ENCODE measurements at places on chromosomes 3 and 15.

DNA sequence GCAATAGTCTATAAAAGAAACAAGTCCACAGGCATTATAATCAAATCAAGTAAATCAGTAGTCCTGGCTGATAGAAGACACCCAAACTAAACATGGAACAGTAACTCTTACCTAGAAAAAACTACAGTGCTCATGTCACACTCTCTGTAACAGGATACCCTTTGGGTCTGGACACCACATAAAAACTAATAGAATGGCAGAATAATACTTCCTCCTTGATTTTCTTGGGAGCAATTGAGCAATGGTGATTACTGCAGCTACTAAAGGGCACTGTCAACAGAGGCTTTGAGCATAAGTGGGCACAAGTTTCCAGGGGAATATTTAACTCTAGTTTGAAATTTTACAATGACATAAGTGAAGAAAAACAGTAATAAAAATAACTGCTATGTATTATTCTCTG lies 59.5 kb downstream of the GLB1 start:
- DNase-seq, result no peak

DNA sequence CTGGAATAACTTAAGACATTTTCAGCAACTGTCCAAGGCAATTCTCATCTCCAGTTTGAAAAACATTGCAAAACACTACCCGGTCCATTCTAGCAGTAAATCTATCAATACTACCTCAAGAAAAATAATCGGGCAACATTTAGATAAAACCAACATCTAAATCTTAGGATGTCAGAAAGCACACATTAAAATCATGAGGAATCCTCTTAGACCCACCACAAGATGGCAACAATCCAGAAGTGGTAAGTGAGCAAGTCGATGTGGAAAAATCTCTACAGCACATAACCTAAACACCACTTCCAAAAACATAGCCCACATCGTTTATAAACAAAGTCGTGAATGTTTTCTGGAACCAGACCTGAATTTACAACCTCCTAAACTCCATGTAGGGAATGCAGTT lies 5.7 kb downstream of the PLCH1 start:
- DNase-seq, result no peak

DNA sequence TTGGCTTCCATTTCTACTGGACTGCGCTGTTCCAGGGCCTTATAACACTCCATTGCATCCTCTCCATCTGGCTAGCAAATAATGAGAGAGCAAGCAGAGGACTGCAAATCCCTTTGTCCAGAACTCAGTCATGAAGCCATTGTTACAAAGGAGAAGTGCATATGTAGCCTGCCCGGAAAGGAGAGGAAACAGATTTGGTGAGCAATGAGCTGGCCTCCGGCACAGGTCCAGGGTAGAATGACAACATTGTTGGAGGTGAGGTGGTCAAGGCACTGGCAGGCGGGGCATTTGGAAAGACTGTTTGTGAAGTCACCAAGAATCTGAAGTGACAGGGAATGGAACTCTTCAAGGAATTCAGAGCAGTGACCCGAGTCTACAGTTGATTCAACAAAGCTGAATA lies 25.0 kb upstream of the ATP1B3 start:
- no peak for DNase-seq

- peak; percentile 46 for DNase-seq
Measured at GRCh38 chr3:16529264-16529663, 15.8 kb upstream of the RFTN1 start.

DNA sequence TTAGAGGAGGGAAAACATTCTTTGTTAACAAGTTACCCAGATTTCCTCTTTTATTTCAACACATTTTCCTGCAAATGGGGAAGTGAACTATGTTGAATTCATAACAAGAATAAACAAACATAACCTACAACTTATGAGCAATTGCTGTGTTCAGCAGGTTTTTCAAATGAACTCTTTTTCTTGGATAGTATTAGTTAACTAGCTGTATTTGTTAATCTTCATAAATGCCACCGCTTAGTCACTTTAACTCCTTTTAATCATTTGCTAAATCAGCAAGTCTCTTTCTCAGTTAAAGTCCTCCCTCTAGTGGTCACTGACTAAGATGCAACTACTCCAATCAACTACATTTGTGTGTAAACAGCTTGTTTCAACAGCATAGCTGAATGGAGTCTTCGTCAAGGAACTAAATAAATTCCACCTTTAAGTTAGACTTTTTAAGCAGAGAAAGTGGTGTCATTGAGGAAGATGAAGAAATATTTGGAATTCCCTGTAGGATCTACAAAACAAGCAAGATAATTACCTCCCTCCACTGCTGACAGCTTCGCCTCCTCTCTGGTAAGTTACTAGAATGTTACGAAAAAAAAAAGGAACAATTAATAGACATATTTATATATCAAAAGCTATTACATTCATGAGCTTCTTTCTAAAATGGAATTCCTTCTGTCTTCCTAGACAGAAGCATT lies 1122.0 kb downstream of the ROBO1 start:
- peak; percentile 92 for DNase-seq

- peak; percentile 17 for DNase-seq
Measured at GRCh38 chr15:51243774-51244173, 94.6 kb downstream of the CYP19A1 start.

- peak; percentile 67 for DNase-seq
Measured at GRCh38 chr15:71526060-71526820, 284.1 kb upstream of the NR2E3 start.

- DNase-seq, result no peak
Measured at GRCh38 chr3:60322298-60322856, 928.9 kb downstream of the FHIT start.

- DNase-seq, result no peak
Measured at GRCh38 chr3:128945041-128945877, 48.6 kb downstream of the CFAP92 start.

DNA sequence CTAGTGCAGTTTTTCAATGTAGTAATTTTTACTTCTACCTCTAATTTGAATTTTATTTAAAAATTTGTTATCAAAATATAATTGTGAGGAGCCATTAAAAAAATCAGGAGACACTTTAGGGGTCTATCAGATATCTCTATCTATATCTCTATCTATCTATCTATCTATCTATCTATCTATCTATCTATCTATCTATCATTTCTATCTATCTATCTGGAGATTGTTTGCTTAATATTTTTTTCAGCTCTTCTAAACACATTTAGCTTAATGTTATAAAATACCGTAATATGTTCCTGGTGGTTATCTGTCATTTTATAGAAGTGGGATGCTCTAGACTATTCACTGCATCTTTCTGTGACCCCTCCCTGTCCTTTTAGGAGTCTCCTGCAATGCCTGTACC lies 193.7 kb upstream of the P2RY1 start:
- no peak for DNase-seq

DNA sequence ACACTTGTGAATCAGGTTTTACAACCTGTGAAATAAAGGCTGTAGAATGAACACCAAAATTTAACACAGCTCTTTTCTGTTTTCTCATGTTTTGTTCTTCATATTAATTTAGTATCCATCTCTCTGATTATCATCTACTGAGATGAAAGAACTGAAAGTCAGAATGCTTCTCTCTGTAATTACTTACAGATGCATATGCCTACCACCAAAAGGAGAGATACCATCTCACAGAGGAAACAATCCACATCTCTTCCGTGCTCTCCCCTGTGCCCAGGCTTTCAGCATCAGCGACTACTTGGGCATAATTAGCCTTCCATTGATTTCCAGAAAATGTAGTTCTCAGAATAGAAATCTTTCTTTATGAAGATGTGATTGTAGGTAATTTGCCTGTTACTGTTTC lies 741.4 kb downstream of the GRM7 start:
- DNase-seq, result no peak

Data from adipocyte (in vitro differentiated cells).